Hematopoietic multipotent progenitor cell treated with erythropoietin and hydrocortisone succinate and interleukin-3 and kit ligand, for 6 days (in vitro differentiated cells): ENCODE measurements at places on chromosomes 5 and 9.

GRCh38 chr5:139611703-139612584 lies 36.2 kb upstream of the CXXC5 start:
- peak; percentile 40 for DNase-seq

GRCh38 chr9:106795031-106795430 lies 67.9 kb upstream of the ZNF462 start:
- no peak for DNase-seq

- DNase-seq = no peak
These were observed 98.2 kb downstream of the OXCT1 start for GRCh38 chr5:41772056-41772455.

GRCh38 chr9:7366121-7366520 lies 433.5 kb downstream of the DMAC1 start:
- no peak for DNase-seq

GRCh38 chr5:52684051-52684450 lies 103.7 kb upstream of the ITGA1 start:
- no peak for DNase-seq

DNA sequence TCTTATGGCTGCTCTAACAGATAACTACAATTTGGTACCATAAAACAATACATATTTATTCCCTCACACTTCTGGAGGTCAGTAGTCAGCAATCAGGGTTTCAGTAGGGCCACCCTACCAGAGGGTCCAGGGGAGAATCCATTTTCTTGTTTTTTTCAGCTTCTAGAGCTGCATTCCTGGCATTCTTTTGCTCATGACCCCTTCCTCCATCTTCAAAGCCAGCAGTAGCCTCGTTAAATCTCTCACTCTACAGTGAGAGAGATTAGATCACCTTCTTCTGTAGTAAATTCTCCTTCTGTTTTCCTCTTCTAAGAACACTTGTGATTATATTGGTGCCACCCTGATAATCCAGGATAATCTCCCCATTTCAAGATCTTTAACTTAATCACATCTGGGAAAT lies 187.4 kb downstream of the RFK start:
- DNase-seq = no peak

DNA sequence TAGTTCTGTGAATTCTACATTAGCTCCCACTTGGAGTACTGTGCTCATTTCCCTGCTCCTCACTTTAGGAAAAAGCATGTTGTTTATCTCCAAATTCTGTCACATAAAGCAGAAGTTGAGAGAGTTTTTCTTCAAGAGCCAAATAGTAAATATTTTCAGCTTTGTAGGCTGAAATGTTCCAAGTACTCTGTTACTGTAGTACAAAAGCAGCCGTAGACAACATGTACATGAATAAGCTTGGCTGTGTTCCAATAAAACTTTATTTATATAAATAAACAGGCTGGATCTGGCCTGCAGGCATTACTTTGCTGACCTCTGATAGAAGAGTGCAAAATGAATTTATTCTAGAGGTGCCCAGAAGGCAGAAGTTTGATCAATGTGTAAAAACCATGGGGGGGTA lies 73.0 kb upstream of the AGXT2 start:
- no peak for DNase-seq

DNA sequence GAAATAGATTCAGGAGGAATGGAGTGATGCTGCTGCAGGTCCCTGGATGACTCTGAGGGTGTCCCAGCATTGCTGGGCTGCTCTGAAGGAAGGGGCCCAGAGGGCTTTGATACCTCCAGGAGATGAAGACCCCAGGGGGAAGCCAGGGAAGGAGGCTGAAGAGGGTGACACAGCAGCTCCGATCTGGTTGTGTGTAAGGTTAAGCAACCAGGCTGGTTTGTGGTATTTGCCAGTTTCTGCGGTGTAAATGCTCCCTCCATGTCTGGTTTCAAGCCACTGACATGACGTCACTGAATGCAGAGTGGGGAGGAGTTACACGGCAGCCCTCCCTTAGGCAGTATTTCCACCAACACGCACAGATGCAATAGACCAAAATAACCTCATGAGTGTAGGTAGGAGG lies 40.0 kb upstream of the ORM1 start:
- peak; percentile 73 for DNase-seq

- DNase-seq = peak; percentile 26
These were observed 112.1 kb downstream of the EPB41L4A start for GRCh38 chr5:112306956-112307355.

DNA sequence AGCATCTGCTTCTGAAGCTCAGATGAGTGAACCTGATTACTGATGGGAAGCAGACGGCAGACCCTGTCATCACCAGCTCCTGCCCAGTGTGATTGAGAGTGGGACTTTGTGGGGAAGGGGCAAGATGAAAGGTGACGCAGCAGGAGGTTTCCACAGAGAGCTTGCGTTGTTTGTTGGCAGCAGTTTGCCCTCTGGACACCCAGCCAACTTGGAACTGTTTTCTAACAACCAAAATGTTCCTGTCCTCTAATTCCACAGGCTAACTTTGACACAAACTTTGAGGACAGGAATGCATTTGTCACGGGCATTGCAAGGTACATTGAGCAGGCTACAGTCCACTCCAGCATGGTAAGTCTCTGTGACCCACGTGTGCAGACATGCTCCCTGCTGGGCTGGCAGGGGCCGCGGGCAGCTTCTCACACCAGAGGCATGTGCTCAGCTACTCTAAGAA lies 20.9 kb downstream of the CYFIP2 start:
- DNase-seq = no peak

GRCh38 chr5:67465537-67466207 lies 269.1 kb upstream of the CD180 start:
- no peak for DNase-seq

DNA sequence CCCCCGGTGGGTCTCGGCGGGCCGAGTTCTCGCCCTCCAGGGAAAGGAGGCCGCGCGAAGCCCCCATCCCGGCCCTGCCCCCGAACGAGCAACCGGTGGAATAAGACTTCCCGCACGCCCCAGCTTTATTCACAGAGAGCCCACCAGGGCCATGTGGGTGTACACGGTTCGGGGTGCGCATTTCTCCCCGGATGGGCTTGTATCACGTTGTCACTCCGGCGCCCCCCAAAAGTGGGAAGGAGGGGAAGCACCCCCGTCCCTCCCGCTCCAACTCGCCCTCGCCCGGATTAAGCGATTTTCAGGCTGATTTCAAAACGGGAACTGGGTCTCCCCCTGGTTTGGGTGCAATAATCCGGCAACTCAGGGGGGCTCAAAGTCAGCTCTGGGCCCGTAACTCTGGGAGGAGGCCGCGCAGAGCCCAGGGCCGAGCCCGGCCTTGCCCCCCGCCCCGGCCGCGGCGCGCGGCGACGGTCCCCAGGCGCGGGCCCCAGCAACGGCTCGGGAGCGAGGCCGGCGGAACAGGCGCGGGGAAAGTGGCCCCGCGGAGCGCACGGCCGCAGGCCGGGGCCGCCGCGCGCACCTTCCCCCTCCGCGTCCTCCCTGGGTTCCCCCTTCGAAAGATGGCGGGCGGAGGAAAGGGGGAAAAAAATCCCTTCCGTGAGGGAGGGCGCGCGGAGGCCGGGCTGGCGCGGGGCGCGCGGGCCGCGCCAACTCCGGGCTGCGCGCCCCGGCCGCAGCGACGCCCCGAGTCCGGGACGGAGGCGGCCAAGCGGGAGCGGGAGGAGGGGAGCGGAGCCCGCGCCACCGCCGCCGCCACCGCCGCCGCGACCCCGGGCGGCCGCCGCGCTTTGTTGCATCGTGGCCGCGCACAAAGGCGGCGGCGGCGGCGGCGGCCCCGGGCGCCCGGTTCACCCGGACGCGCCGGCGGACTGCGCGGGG lies 644 bp downstream of the BRD3 start:
- DNase-seq = peak; percentile 49

- no peak for DNase-seq
These were observed 47.5 kb upstream of the ELL2 start for GRCh38 chr5:96008987-96009647.

DNA sequence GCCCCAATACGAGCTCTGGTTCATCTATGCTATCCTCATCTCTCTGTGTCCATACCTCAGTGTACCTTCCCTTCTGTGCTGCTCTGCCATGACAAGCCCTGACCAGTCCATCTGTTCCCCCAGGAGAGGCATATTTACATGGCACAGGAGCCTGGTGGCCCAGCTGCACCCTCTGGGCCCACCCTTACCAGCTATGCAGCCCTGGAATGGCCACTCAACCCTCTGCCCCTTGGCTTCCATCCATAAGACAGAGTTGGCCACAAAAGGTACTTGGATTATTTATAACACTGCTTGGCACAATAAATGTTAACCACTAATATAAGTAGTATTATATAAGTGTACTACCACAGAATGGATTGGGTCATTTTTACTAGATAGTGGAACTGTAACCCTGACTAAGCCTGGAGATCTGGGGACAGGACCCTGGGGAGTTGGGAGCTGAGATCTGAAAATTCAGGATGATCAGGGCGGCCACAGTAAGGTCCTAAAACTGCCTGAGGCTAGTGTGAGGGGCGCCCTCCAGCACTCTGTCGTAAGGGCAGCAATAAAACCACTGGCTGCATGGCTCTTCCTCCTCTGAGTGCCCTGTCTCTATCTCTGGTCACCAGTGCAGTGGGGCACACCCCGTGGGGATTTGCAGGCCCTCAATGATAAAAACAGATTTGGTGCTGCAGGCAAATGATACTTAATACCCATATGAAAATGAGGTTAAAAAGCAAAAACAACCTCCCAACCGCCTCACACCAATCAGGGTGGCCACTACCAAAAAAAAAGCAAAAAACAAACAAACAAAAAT lies 65.8 kb downstream of the SEMA4D start:
- DNase-seq = peak; percentile 91

GRCh38 chr5:179497636-179498340 lies 52.6 kb upstream of the RUFY1 start:
- no peak for DNase-seq

DNA sequence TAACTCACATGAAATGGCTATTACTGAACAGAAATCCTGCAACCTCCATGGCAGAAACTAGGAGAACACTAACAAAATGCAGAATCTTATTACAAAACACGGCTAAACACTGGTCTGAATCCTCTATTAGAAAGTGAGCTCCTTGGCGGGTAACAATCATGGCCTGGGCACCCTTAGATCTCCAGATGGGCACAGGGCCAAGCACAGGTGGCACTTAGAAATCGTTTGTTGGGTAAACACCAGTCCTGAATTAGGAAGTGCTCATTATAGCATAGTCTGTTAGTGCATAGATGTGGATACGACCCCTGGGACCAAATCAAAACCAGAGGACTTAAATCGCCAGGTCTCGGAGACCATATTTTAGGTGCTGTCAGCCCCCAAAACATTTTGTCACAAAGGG lies 14.4 kb downstream of the VDAC1 start:
- DNase-seq = no peak

DNA sequence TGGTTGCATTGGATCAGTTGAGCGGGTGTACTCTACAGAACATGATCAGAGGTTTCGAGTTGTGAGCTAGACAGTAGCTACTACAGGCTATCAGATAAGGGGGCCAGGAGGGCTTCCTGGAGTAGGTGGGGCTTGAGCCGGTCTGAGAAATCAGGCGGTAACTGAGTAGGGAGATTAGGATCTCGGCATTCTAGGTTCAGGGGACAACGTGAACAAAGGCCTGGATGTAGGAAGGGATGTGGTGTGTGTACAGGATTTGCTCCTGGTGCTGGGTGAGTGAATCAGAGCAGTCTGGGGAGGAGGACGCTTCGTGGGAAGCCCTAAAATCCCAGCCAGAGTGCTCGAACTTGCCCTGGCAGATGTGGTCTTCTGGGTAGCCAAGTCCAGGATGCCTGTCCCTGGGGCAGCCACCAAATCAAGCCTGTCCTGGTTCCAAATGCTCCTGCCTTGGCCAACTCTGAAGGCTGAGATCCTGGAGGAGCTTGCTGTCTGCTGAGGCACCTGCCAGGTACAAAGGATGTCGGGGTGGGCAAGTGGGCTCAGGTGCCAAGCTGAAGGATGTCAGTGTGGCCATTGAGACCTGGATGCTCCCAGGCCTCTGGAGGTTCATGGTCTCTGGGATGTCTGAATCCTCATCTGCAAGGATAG lies 33.4 kb downstream of the STC2 start:
- DNase-seq = no peak

DNA sequence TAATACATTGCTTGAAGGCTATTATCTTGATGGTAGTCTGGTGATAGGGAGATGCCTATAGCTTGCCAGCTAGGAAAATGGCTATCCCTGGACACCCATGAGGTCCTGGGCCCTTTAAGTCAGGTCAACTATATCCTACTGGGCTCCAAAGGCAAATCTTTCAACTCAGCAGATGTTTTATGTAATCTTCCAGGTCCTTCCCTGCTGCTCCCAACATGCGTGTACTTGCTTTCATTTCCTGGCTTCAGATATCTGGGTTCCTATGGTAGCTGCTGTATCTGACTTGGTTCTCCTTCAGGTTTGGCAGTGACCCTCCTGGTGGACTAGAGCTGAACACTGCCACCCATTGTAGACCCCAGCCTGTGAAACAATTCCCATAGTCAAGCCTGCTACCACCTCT lies 32.4 kb upstream of the GAS1 start:
- no peak for DNase-seq

- DNase-seq = no peak
These were observed 235.7 kb downstream of the CDK5RAP2 start for GRCh38 chr9:120344230-120344629.

DNA sequence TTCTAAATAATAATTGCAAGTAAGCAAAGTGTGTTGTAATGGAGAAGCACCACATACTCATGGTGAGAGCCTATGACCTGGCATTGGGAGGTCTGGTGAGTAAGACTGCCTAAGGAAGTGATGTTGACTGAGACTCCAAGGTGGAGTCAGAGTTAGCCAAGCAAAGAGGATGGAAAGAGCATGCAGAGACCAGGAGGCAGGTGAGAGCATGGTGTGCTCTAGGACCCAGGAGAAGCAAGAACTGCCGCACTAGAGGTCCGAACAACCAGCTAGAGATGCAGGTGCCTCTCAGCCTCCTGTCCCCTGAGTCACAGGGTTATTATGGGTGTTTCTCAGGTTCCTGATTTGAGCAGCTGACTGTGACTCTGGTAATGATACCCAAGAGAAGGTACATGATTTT lies 27.3 kb downstream of the ANP32B start:
- DNase-seq = no peak
